ENCODE measurements at places on chromosomes 1 and 21.

- DNase-seq: no peak
Observed at GRCh38 chr1:61152469-61153105, 70.2 kb downstream of the NFIA start.

GRCh38 chr1:93235261-93235660, 54.7 kb downstream of the CCDC18 start:
- DNase-seq: no peak

DNA sequence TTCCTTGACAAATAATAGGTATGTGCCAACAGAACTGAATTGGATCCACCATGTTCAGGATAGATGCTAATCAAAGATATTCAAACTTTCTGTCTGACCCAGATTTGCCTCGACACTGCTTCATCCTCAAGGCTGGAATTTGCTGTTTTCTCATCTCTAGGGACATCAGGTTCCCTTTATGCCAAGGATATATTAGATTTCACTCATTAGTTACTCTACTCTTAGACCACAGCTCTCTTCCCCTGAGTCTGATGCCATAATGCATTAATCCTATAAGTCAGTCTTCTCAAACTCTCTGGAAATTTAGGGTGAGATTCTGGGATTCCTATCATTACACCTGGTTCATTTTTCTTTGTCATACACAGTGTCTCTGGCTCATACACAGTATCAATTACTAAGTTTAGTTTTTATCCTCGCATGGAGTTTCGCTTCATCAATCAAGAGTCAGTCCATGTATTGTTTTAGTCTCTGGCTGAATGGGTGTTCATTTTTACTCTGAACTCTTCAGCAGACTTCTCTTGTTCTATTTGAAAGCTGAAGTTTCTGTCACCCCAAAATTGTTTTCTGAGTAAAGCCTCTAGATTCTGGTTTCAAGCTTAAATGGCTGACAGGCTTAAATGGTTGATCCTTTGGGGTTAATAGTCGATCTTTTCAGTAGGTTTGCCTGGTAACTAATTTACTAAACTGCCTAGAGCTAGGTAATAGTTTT, 9.3 kb upstream of the DCAF6 start:
- no peak for DNase-seq

DNA sequence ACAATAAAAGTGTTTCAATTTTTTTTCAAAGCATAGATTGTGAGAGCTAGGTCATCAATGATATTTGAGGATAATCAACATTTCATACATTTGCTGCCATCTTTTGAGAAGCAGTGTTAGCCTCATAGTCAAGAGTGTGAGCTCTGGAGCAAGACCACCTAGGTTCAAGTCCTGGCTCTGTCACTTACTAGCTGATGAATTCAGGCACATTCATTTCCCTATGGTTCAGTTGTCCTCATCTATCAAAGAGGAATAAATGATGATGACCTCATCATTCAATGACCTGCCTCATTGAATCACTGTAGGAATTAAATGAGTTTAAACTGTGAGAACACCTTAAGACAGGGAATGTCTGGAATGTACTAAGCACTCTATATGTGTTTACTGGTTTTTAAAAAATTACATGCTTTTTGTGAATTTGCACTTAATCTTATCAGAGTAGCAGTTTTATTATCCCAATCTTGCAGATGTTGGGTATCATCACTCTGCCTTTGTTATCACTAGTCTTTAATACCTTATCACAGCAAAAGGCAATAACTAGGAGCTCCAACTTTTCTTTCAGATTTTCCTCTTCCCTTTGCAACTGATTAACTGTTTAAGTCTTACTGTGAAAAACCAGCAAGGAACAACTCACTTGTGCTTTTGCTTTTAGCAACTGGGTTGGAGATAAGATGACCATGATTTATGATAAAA, 47.4 kb downstream of the SLC30A10 start:
- no peak for DNase-seq

- no peak for DNase-seq
Observed at GRCh38 chr1:175744305-175744704, 910 bp upstream of the TNR start.

All from stimulated activated CD8-positive, alpha-beta memory T cell treated with anti-CD3 and anti-CD28 coated beads, Interleukin-4, amount 100 ng/mL, for 24 hours (primary cell).